ENCODE measurements at places on chromosomes 1 and 21. TPM values are rescaled to one million over a fixed set of nuclear protein-coding genes. Genes with fewer than 3 reads are reported as not detected.

The ELAPOR1 gene
- not detected for total RNA-seq

The MOB3C gene
- 6.8 TPM for total RNA-seq

The ZMYND12 gene
- total RNA-seq = 1.0 TPM

The TNFAIP8L2 gene
- total RNA-seq = not detected

The CD84 gene
- total RNA-seq = not detected

The KLF17 gene
- total RNA-seq = not detected

The LCE1F gene
- total RNA-seq = not detected

The C1orf52 gene
- 34.3 TPM for total RNA-seq

The IRF2BP2 gene
- 41.1 TPM for total RNA-seq

The FOXO6 gene
- total RNA-seq = 1.5 TPM

The PGLYRP3 gene
- not detected for total RNA-seq

The DCDC2B gene
- not detected for total RNA-seq

The CD1D gene
- total RNA-seq = not detected

The TRIM67 gene
- total RNA-seq = not detected

The BTBD19 gene
- total RNA-seq = 1.3 TPM

The ANGPTL7 gene
- not detected for total RNA-seq

The PSRC1 gene
- total RNA-seq = 46.8 TPM

The SMIM1 gene
- total RNA-seq = 20.1 TPM

The STYXL2 gene
- total RNA-seq = 0.68 TPM

The STIL gene
- total RNA-seq = 16.1 TPM

The GCSAML gene
- not detected for total RNA-seq

The UBE2U gene
- not detected for total RNA-seq

The FABP3 gene
- total RNA-seq = 0.25 TPM

The HSPB7 gene
- total RNA-seq = 7.1 TPM

The TMCO2 gene
- not detected for total RNA-seq

The C21orf58 gene
- total RNA-seq = 7.9 TPM

The B3GALT2 gene
- total RNA-seq = not detected

The AVPR1B gene
- total RNA-seq = not detected

The CNR2 gene
- total RNA-seq = not detected

The GTF2B gene
- total RNA-seq = 50.9 TPM

The OR2M5 gene
- total RNA-seq = not detected

The SPRR2B gene
- total RNA-seq = not detected
